MV-4-11 (cell line): ENCODE measurements at places on chromosomes 16 and 17.

- DNase-seq: peak; percentile 51
These were observed 34.0 kb downstream of the ADGRG5 start for GRCh38 chr16:57576429-57576870.

- DNase-seq: no peak
These were observed 111.6 kb downstream of the GRIN2A start for GRCh38 chr16:10070591-10070990.

- DNase-seq: no peak
These were observed 75.8 kb downstream of the MRC2 start for GRCh38 chr17:62703261-62703775.

DNA sequence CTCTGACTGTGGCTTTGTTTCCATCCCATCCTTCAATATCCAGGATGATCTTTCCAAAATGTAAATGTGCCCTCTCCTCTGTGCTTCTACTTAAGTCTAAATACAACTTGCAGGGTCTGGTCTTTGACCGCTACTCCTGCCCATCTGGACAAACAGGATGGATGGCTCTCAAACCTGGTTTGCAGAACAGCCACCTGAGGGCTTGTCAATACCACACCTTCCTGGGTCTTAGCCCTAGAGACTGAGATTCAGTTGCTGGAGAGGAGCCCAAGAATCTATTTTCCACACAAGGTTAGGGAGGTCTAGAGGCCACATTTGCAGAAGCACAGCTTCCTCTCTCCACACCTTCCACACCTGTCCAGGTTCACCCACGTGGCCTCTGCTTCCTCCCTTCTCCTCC lies 1.9 kb upstream of the GRB7 start:
- DNase-seq: no peak

- DNase-seq: no peak
These were observed 19.9 kb downstream of the ZNHIT3 start for GRCh38 chr17:36506249-36506826.

DNA sequence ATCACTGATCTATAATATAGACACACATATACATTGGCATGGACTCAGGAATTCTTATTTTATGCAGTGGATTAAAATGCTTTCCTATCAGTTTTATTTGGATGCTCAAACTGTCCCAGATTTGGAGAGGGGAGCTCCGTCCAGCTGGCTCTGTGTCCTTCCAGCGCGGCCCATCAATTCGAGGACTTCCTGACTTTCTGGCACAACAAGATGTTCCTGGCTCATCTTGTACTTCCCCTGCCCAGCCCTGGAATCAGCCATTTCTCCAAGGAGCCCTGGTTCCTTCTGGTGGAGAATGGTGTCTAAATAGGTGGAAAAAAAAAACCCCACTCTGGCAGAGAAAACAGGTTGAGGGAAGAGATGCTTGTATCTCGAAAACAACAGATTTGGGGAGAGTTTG lies 94.5 kb downstream of the CRISPLD2 start:
- DNase-seq: no peak

GRCh38 chr17:22570144-22570845 lies 878.0 kb downstream of the KCNJ18 start:
- DNase-seq: no peak

- DNase-seq: no peak
These were observed 1.2 kb downstream of the ZNF500 start for GRCh38 chr16:4765511-4766474.

DNA sequence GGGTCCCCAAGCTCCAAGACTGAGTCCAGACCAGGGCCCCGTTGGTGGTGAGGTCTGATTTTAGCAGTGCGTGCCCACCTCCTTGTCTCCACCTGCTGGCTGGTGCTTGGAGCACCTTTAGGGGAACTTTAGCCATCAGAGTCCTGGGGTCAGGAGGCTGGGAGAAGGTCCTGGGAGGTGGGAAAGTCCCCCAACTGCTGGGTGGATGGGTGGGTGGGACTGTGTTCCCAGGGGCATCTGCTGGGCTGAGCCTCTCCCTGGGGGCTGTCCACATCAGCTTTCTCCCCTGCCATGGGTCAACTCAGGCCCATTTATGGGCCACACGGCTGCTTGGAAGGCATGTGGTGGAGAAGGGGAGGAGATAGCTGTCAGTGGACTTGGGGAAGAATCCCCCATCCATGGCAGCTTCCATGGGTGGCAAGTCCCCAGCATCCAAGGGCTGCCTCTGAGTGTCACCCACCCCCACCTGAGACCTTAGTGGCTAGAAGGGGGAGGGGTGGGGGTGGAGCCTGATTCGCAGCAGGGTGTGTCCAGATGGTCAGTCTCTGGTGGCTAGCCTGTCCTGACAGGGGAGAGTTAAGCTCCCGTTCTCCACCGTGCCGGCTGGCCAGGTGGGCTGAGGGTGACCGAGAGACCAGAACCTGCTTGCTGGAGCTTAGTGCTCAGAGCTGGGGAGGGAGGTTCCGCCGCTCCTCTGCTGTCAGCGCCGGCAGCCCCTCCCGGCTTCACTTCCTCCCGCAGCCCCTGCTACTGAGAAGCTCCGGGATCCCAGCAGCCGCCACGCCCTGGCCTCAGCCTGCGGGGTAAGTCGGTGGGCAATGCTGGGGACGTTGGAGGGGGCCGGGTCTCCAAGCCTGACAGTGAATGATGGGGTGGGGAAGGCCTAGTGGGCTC lies at the start of gene TRPV2:
TRPV2 (plus strand) TSS at position 541 of the 894 bp plus-strand sequence. CDS start 2,098 bp downstream, outside the sequence.
- peak; percentile 40 for DNase-seq

DNA sequence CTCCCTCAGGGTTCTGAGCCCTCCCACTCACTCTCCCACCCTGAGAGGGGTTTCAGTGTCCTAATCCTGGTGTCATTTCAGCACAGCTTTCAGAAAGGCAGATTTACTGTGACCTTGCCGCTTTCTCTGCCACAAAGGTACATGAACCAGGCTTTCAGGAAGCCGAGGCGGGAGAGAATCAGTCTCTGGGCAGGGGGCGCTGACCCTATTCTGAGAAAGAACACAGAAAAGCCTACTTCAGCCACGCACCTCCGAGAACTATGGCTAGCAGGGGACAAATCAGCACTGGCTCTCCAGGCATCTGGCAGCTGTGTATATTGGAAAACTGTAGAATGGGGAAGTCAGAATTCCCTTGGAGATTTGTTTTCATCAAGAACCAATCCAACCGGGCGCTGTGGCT lies 57.7 kb upstream of the BCAR1 start:
- DNase-seq: no peak

DNA sequence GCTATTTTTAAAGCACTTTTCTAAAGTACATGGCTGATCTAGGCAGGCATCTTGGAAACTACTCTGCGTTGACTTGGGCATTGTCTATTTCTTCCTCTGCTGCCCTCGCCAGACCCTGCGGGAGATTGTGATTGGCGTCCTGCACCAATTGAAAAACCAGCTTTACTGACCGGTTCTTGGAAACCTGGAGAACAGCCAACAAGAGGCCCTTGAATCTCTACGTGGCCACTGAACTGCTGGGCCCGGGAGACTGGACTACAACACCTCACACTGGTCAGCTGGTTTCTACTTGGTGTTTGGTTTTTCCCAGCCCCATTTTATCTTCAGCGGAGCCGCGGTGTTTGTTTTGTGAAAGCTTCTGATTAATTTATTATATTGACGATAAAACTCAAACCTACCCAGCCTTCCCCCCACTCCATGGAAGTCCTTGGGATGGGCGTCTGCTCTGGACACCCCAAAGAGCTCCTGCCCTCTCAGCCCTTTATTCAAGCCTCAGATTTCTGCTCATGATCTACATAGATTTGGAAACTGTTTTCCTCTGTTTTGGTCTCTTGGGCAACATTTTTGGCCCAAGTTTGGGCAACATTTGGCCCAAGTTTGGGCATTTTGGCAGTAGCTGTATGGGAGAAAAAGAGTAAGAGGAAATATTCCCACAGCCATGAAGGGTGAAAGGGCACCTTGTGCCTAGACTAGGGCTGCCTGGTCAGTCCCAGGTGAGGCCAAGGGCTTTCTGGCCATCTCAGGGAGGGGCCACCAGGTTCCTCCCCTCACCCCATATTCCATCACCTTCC lies 4.7 kb downstream of the MLX start:
- DNase-seq: no peak

GRCh38 chr17:8732406-8733085 lies 12.1 kb downstream of the CCDC42 start:
- peak; percentile 13 for DNase-seq

- no peak for DNase-seq
These were observed 116.5 kb upstream of the AXIN2 start for GRCh38 chr17:65677932-65678331.
